ENCODE measurements at places on chromosomes 2 and 18. TPM values are rescaled to one million over a fixed set of nuclear protein-coding genes. Genes with fewer than 3 reads are reported as not detected.

The RTP5 gene
- total RNA-seq, result 0.14 TPM

The SGPP2 gene
- total RNA-seq, result 7.2 TPM

The MDH1B gene
- 0.76 TPM for total RNA-seq

The TRAK2 gene
- 18.4 TPM for total RNA-seq

The MAP3K19 gene
- total RNA-seq, result not detected

The PRKD3 gene
- 39.8 TPM for total RNA-seq

The PLA2R1 gene
- 0.05 TPM for total RNA-seq

The BCL11A gene
- 0.38 TPM for total RNA-seq

DNA sequence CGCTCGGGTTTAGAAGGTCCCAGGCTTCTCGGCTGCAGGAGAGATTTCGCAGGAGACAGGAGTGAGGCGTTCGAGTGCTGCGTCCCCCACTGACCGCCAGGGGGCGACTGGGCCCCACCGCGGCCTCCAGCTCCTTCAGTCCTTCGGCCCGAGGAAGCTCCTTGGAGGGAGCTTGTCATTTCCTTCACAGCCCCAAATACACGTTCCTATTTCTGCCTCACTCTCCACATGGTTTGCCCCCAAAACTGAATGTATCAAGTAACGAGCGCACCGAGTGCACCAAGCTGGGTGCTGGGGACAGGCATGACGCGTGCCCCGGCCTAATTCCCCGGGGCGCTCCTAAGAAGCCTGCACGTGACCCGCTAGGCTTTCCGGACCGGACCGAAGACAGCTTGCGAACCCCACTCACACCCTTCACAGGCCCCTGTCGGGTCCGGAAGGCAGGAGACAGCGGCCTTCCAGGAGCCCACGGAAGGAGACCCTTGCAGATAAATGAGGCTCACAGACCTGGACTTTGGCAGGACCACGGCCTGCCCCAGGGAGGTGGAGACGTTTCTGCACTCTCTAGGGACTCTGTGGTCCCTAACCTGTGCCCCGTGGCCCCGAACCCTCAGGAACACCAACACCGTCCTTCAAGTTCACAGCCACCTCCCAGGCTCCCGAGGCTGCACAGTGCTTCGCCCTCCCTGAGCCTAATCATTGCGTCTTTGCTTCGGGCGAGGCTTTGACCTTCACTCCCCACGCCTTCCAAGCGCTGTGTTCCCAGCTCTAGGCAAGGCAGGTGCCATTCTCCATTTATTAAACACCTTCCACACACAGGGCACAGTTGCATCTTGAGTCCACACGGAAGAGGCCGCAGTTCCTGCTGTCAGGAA, 13.0 kb upstream of the FAHD2A start:
- DNase-seq, result peak; percentile 15

DNA sequence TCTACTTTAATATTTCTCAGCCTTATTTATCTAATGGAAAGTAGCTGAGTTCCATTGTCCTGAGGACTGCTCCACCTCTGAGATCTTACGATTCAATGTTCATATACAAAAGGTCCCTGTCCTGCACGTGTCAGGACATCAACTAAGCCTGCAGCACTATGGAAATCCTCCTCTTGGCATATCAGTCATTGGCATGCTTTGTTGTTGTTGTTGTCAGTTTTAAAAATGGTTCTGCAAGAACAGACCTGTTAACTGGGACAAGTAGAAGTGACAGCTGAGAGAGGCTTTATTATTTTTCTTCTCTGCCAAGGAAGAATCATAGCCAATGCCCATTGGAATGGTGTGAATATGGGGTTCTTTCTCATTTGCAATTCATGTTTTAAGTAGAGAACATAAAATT, 450.1 kb upstream of the PKDCC start:
- DNase-seq, result no peak

GRCh38 chr18:45046961-45047360, 366.3 kb downstream of the SETBP1 start:
- no peak for DNase-seq

DNA sequence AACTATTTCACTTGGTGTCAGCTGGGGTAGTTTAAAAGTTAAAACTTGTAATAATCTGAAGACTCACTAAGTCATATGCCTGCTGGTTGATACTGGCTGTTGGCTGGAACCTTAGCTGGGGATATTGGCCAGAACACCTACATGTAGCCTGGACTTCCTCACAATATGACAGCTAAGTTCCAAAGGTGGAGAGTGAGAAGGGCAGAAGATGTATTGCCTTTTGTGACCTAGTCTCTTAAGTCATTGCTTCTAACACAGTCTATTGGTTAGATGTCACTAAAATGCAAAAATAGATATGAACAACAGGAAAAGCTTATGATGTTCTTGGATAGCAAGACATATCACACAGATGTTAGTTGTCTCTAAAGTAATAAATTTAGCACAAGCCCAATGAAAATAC, 113.2 kb upstream of the CHAC2 start:
- DNase-seq, result no peak

GRCh38 chr18:7152440-7152839, 34.8 kb upstream of the LAMA1 start:
- no peak for DNase-seq

- no peak for DNase-seq
These were observed 164.0 kb upstream of the SESTD1 start for GRCh38 chr2:179428649-179429048.

DNA sequence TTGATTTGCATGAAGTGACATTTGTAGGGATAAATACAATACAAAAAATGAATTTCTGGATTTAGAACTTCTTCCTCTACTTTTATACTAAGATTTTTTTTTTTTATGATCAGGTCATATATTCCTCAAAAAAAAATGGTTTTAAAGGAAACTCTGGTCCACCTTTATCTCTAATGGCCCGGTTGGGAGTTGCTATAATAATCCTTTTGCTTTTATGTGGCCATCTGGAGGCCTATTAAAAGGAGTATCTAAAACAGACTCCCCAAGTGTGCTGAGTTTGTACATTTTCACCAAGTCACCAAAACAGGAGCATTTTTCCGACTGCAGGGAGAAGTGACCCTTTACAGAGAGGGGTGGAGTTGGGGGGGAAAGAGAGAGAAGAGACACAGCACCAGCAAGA, 329.2 kb upstream of the FIGN start:
- no peak for DNase-seq

GRCh38 chr18:69951182-69951581, 3.5 kb upstream of the CD226 start:
- no peak for DNase-seq

DNA sequence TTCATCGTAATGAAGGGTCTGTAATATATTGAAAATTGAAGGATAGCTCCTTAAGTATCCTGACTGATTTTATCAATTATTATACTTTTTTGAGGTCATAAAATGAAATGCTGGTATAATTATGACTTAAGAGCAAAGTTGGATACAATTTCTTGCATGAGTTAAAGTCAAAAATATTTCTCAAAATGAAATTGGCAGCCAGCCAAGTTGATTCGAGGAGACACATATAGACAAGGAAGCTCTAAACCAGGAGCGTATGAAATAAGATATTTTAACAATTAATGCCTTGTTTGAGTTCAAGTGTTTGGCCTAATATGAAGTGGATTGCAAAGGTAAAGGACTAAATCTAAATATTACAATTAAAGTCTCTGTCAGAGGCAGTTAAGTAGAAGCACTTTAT, 260.4 kb upstream of the DSEL start:
- DNase-seq, result no peak

DNA sequence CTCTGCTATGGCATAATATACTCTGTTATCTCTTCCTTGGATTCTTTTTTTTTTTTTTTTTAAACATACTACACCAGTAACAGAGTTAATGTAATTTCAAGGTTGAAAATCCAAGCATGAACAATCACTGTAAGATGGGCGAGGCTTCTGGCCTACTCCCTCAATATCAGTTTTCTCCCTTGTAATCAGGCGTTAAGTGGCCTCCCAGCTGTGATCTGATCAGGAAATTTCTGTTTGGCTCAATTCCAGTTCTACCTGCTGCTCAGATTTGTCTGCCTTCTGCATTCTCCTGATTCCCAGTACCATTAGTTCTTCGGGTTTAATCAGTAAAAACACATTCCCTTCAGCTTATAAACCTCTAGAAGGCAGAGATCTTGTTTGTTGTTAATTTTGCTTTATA, 18.6 kb downstream of the PRKD3 start:
- DNase-seq, result no peak

DNA sequence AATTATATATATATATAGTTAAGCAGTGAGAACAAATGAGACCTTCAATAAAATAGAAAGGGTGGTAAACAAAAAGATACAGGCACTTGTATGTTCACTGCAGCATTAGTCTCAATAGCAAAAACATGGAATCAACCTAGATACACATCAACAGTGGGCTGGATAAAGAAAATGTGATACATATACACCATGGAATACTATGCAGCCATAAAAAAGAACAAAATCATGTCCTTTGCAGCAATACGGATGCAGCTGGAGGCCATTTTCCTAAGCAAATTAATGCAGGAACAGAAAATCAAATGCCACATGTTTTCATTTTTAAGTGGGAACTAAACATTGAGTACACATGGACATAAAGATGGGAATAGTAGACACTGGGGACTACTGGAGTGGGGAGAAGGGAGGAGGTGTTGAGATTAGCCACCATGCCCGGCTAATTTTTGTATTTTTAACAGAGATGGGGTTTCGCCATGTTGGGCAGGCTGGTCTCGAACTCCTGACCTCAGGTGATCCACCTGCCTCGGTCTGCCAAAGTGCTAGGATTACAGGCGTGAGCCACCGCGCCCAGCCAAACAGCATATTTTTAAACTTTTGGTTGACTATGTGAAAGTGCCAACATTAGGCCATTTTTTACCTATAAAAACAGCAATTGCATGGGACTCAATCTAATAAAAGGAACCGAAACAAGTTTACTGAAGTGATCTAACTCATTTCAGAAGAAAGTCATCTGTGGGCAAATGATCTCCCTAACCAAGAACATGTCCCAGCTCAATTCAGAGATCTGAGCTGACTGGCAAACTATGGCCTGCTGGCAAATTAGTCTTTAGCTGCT, 23.7 kb downstream of the ICA1L start:
- DNase-seq, result no peak

- DNase-seq, result no peak
These were observed 10.9 kb upstream of the FHL2 start for GRCh38 chr2:105409717-105410116.

DNA sequence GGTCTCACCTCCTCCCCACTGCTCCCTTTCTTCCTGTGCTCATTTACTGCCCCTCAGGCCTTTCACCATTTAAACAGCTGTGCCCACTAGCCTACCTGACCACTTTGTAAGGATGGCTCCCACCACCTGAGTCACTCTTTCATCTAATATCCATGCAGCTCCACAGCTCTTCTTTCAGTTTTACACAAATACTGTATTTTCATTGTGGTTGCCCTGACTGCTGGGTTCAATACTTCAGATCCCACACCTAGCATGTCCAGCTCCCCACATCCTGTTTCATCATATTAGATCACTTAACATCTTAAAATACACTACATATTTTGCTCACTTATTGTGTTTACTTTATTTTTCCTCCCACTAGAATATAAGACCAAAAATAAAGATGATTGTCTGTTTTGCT, 1110.6 kb downstream of the TSN start:
- no peak for DNase-seq

- no peak for DNase-seq
These were observed 74.3 kb downstream of the GREB1L start for GRCh38 chr18:21316296-21316695.

DNA sequence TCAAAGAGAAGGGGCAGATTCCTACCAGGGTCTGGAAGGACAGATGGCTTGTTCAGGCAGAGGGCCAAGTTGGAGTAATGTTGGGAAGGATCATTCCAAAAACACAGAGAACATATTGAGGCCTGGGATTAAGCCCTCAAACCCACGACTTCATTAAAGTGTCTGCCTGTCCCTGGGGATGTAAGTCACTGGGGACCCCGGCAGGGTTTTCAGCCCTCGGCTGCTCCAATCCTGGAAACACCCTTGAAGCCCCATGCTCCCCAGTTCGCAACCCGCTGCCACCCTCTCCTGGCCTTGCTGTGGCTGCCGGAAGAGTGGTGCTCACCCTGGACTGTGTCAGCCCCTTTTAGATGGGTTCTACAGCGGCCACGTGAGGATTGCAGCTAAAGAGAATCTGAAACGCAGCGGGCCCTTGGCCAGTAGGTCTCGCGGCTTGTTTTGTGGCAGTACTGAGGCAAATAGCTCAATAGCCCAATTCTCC, 79.9 kb downstream of the EPAS1 start:
- DNase-seq, result no peak

DNA sequence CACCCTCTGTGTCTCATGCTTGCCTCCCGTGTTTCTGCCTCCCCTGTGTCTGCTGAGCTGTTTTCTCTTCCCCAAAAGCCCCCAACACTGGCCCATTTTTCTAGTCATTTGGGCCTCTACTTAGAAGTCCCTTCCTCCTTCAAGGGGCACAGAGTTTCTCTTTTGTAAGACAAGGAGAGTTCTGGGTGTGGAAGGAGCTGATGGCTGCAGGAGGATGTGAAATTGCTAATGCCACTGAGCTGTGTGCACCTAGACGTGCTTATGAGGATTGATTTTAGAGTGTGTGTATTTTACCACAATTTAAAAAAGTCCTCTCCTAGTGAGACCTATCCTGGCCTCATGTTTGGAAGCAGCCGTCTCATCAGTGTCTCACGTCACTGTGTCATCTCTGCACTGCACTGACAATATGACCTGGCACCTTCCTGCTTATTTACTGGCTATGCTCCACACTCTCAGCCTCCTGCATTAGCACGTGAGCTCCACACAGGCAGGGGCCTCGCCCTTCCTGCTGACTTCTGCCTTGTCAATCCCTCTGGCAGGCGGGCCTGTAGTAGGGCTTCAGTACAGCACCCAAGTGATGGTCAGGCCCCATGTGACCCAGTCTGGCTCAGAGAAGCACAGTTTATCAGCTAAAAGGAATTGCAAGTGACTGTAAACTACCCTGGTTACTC, 8.0 kb upstream of the MBP start:
- DNase-seq, result no peak

GRCh38 chr2:172046080-172046678, 39.1 kb upstream of the DLX1 start:
- no peak for DNase-seq

- no peak for DNase-seq
These were observed 34.3 kb upstream of the SNORC start for GRCh38 chr2:232835687-232836208.

- DNase-seq, result peak; percentile 59
These were observed 23.0 kb downstream of the SMYD1 start for GRCh38 chr2:88090446-88091283.

DNA sequence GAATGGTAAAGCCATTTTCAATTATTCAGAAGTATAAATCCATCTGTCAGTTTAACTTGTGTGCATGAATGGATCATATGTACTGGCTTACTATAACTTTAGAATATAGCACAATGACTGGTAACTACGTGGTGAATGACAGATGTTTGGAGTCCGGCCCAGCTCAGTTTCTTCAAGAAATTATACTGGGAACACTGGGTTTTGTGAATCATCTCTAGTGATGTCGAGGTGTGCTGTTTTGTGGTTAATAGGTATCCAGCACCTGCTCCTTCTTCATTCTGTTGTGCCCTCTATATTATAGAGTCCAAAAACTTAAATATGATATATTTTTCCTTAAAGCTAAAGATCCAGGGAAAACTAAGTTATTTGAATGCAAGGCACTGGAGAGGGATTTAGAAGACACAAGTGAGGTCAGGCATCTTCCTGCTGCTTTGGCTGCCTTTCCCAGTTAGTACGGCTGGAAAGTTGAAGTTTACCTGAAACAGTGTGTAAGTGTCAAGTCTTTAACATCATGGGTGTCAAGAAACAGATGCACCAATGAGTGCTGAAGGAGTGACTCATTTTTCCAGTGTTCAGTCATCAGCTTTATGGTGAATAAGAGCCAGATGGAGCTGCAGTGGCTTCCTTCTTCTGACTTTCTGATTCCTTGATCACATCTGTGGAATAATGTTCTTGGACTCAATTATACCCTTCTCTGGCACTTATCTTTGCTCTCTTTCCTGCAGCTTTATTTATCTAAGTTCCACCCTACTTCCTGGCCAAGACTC, 1079.5 kb upstream of the CELF4 start:
- DNase-seq, result no peak

Measured in activated T-cell treated with anti-CD3 and anti-CD28 coated beads, Interleukin-2, amount 50 U/mL, for 4 hours (primary cell).